ENCODE measurements at places on chromosomes 16 and 17.

DNA sequence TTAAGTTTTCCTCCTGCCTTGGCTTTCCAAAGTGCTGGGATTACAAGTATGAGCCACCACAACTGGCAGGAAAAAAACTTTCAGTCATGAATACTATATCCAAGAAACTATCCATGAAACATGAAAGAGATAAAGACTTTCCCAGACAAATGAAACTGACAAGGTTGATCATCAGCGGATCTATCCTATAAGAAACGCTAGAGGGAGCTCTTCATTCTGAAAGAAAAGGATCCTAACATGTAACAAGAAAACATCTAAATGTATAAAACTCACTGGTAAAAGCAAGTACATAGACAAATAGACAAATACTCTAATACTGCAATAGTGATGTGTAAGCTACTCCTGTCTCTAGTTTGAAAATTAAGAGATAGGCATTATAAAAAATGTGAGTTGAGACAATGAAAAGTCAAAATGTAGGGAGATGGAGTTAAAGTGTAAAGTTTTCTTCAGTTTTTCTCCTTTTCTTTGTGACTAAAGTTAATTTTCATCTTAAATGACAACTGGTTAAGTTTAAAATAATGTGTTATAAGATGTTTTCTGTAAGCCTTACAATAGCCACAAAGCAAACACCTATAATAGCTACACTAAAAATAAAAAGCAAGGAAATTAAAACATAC is 79.6 kb upstream of the TEKT1 start:
- DNase-seq: no peak

- no peak for DNase-seq
These were observed 1.9 kb downstream of the GCGR start for GRCh38 chr17:81805707-81806460.

DNA sequence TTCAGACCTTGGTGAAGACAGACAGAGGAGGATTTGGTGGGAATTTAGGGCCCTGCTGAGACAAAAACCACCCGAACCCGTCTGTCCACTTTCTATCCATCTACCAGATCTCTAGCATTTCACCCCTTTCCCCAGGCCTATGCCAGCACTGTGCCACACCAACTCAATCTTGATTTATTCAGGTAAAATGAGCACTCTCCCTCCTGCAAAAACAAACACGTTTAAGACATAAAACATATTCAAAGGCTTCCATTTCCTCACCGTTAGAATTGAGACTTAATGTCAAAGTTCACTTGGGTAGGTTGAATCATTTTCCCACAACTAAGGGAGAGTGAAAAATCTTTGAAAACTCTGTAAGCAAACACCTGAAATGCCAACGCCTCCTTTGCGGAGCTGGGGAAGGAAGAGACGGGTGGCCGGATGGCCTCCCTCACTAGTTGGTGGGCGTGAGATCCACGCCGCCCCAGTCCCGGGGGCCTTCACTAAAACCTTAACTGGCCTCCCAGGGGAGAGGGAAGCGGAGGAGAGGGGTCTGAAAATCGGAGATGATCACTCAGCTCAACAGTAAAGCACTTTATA is 862 bp downstream of the DCAKD start:
- DNase-seq: no peak

DNA sequence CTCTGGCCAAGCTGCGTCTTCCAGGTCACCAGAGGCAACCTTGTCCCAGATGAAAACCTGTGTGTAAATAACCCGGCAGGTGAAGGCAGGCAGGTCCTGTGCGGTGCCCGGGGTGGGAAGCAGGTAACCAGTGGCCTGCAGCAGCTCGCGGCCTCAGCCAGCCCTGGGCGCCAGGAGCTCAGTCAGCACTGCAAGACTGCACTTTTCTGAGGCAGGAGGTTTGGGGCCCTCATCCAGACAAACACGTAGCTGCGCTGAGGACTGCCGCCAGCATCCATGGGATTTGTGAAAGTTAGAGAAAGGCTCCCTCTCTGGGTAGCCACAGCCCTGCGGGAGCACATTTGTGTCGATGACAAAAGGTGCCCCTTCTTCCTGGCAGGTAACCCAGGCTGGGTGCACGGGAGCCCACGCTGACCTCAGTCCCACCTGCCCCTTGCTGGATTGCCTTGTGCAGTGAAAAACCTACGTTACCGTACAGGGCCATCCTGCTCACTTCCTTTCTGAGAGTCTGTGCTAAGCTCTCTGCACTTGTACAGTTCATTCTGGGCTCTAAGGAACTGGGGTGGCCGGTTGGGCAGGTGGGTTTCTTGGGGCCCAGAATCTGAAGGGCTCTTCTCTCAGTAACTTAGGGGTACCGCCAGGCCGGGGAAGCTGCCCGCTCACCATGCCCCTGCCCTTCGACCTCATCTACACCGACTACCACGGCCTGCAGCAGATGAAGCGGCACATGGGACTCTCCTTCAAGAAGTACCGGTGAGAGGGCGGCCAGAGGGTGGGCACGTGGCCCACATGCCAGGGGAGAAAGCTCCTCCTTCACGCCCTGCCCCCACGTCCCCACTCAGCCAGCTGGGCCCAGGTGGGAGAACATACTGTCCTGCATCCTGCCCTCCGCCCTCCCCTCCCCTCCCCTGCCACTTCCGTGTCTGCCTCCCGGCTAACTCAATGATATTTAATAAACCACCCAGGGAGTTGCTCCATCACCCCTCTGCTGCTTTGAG is 56.4 kb downstream of the MGAT5B start:
- no peak for DNase-seq

DNA sequence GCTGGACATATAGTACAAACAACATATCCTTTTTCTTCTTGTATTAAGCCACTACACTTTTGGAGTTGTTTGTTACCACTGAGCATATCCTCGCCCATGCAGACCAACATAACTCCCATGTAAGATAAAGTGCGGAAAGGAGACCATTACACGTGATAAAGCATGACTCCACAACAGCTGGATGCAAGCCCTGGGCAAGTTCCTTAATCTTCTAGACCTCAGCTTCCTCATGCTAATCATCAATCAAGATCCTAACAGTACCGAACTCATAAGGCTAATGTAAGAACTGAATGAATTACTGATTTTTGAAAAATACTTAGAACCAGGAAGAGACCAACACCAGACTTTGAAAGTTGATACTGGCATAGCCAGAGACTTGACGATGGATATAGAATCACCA is 47.0 kb upstream of the GSG1L start:
- no peak for DNase-seq

DNA sequence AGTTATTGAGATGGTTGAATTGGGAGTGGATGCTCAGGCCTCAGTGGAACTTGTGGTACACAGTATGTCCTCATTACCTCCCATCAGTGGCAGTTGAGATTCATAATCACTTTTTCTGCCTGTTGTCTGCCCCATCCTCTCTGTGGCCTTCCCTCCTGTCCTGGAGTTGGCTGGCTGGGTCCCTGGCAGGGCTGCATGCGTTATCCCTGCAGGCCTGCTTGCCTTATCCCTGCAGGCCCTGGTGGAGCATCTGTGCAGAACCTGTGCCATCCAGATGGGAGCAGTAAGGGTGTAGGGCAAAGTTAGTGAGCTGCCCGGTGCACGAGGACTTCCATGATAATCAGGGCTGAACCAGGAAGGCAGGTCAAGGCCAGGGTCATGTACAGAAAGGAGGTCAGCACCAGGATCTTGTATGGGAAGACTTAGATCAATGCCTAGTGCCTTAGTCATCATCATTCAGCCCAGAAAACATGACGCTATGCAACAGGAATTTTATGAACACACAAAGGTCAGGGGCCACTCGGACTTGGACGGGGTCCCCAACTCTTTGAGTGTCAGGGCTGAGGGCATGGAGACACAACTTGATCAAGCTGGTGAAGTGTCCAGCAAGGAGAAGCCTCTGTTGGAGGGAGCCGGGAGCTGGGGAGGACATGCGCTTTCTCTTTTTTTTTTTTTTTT is 47.2 kb downstream of the ABCC1 start:
- DNase-seq: no peak

DNA sequence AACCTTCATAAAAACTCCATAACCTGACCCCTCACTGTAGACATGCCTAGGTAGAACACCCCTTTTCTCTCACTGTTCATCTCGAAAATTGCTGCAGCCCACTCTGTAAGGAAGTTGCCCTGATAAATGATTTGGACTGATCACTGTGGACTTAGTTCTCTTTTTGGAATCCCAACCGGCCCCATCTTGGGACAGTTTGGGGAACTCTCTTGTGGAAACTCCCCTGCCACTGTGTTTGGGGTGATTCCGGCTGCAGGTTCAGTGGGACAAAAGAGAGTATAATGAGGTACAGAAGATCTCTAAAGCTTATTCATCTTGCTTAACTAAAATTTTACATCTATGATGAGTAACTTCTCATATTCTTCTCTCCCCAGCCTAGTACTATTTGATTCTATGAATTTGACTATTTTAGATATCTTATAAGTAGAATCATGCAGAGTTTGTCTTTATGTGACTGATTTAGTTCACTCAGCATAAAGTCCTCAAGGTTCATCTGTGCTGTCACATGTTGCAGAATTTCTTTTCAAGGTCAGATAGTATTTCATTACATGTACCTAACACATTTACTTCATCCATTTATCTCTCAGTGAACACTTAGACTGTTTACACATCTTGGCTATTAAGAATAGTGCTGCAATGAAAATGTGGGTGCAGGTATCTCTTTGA is 84.9 kb downstream of the ABCA8 start:
- DNase-seq: no peak

- no peak for DNase-seq
These were observed 389 bp downstream of the DUS1L start for GRCh38 chr17:82065193-82065637.

DNA sequence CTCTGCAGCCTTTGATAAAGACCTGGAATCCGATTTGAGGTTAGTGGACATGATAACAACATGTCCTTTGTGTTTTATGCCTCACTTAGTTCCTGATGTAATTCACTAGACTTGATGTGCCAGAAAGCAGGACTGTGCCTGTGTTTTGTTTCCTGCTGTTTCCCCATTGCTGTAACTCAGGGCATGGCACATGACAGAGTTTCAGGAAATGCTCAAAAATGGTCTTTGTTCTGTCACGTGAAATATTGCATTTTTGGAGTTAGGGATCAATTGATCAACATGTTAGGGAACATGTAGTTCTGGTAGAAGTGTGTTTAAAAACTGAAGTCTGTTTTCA is 32.8 kb downstream of the DHX38 start:
- no peak for DNase-seq

DNA sequence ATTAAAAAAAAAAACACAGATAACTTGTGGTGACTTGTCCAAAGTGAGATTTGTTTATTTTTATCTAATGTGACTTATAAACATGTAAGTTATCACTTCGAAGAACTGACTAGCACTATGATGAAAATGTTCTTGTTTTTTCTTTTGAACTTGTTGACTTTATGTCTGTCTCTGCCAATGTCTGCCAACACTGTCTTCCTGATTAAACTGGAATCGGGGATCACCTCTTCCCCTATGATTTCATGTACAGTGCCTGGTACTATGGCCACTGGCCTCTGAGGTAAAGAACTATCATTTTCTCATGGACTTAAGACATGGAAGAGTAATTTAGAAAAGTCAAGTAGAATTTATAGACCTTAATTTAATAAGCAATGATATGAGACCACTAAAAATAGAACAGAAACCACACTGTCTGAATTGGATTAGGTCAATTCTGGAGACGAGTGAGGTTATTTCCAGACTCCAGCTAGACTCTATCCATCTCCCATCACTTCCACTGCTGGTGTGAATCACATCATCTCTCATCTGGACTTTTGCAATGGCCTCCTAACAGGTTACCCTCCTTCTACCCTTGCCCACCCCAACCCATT is 8.9 kb downstream of the C17orf78 start:
- DNase-seq: no peak

Measured in stimulated activated CD8-positive, alpha-beta memory T cell treated with anti-CD3 and anti-CD28 coated beads, Interleukin-2, amount 100 ng/mL, for 1 hour (primary cell).